ENCODE measurements at places on chromosomes 1 and 21. TPM values are rescaled to one million over a fixed set of nuclear protein-coding genes. Genes with fewer than 3 reads are reported as not detected.

- DNase-seq: no peak
Measured at GRCh38 chr1:220013497-220013896, 32.8 kb downstream of the EPRS1 start.

GRCh38 chr1:101410048-101410878 is 173.4 kb downstream of the S1PR1 start:
- no peak for DNase-seq

DNA sequence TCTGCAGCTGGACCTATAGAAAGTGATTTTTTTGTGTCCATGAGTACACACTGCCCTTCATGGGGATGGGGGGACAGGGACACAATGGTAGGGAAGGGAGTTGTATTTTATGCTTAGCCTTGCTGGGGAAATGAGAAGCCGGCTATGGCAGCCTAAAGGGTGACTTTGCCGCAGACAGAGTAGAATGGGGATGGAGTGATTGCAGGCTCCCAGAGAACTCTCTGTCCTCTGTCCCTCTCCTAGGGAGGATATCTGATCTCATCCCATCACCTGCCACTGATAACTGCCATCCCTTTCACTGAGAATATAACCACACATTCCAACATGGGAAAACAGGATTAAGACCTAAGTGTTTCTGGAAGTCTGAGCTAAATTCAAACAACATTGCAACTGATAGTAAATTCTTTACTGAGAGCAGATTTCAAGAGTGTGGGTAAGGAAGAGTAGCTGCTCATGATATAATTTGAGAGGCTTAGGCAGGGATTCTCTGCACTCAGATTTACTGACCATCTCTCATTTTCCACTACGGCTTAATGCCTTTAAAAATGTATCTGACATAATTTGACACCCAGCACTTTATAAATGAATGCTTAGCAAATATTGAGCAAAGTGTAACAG is 13.9 kb downstream of the SH2D1B start:
- DNase-seq: no peak

GRCh38 chr21:45642122-45642813 is 1.3 kb upstream of the PCBP3 start:
- DNase-seq: no peak

DNA sequence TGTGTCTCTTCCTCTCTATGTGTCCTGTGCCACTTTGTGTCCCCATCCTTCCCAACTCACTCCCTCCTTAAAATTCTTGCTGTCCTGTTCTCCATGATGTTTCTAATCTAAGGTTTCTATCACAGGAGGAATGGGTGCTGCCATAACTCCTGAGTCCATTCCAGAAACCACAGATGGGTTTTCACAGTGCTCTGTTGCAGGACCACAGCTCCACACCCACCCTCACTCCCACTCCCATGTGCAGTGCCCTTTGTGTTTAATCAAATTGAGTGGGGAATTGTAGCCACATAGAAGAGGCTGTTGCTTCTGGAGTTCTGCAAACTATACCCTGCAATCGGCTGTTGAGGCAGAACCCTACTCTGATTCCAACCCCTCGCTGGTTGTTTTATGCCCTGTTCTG is 142.1 kb downstream of the SPATA46 start:
- DNase-seq: no peak

DNA sequence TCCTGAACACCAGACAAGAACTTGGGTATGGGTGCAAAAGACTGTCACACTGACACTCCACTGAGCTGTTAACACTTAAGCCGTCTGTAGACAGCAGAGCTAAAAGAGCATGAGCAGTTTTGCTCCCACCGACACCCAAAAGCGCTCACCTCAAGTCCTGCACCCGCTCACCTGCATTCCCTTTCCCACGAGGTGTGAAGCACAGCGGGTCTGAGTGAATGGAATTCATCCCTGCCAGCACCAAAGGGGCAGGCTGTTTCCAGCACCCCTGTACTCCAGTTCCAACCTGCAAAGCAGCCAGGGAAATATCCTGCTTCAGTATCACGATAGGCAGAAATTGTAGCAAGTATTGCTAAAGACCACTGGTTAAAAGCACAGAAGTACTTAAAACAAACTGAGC is 28.8 kb downstream of the KRTAP21-3 start:
- no peak for DNase-seq

GRCh38 chr1:242059976-242060375 is 61.1 kb upstream of the MAP1LC3C start:
- no peak for DNase-seq

- no peak for DNase-seq
Measured at GRCh38 chr1:230140221-230141020, 73.4 kb downstream of the GALNT2 start.

- no peak for DNase-seq
Measured at GRCh38 chr21:42852925-42853570, 26.3 kb downstream of the WDR4 start.

Gene AUNIP
- 5.6 TPM for polyA plus RNA-seq

Gene MPL
- polyA plus RNA-seq: not detected

Gene NR1I3
- not detected for polyA plus RNA-seq

Gene MACF1
- 41.9 TPM for polyA plus RNA-seq

Gene S100B
- not detected for polyA plus RNA-seq

Gene VWA1
- polyA plus RNA-seq: 4.2 TPM

Gene LHX8
- polyA plus RNA-seq: 3.3 TPM

Gene HMGB4
- not detected for polyA plus RNA-seq

Data from A549 (cell line).